ENCODE measurements at places on chromosomes 7 and 10.

DNA sequence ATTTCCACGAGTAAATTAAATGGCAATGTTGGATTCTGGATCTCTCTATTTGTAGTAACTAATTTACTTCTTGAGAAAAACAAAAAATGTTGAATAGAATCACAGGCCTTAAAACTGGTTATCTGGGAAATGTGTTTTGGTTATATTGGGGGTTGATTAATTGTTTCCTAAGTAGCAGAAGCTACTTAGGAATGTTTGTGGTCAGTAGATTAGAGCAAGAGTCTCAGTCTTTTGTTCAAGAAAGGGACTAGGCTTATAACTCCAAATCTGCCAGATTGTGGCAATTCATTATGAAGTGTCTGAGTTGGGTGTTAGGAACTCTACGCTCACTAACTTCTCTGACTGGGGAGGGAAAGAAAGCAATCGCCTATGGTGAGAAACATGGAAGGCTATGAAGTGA lies 244.3 kb upstream of the PHYHIPL start:
- no peak for DNase-seq

DNA sequence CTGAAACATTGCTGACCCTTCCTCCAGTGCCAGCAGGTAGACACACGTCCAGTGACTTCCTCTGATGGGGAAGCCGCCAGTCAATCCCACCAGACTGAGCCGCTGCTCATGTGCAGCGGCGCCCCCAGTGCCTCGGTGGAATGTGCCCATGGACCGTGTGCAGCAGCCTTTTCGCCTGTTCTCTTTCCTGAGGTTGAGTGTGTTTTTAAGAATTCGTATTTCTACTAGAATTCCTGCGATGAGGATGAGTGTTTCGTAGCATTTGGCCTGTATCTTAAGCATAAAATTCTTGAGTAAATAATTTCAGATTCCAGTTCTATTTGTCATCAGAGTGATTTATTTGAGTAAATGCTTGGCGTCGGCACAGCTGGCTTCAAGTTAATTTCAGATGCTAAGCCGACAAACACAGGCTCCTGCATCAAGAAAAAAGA lies 35.4 kb downstream of the BNIP3 start:
- DNase-seq = peak; percentile 43

- DNase-seq = no peak
These were observed 172.2 kb upstream of the KMT2E start for GRCh38 chr7:104841798-104842197.

DNA sequence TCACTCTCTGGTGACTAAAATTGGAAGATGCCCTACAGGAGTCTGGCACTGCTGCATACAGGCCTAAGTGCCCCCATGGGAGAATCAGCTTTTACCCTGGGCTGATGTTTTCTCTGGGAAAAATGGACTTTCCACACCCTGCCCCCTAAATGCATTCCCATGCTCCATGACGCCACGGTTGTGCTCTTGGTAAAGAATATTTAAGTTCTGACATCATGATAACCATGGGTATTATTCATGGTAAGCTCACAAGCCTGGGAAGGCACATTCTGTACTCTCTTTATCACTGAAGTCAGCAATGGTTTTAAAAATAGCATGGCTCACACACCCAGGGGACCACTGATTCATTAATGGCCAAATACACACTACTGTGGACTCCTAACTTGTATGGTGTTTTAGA lies 43.4 kb downstream of the HIPK2 start:
- DNase-seq = peak; percentile 65
